ENCODE measurements at places on chromosomes 4 and X.

GRCh38 chr4:26862381-26862915 lies 1.8 kb downstream of the STIM2 start:
- DNase-seq = no peak

- DNase-seq = no peak
Observed at GRCh38 chr4:32574803-32575202, 1854.6 kb downstream of the PCDH7 start.

GRCh38 chrX:23008431-23009099 lies 8.8 kb downstream of the DDX53 start:
- DNase-seq = no peak

GRCh38 chrX:74132280-74132679 lies 171.7 kb upstream of the ZCCHC13 start:
- no peak for DNase-seq
